ENCODE measurements at places on chromosomes 4 and X. TPM values are rescaled to one million over a fixed set of nuclear protein-coding genes. Genes with fewer than 3 reads are reported as not detected.

Gene CXCL6
- total RNA-seq, result 0.83 TPM

Gene CENPC
- 11.2 TPM for total RNA-seq

Gene SPANXB1
- total RNA-seq, result not detected

Gene GYPB
- total RNA-seq, result 1.1 TPM

Gene IDUA
- 5.8 TPM for total RNA-seq

Gene HDX
- total RNA-seq, result 1.8 TPM

Gene IL3RA
- total RNA-seq, result 4.7 TPM

Gene ENAM
- 9.9 TPM for total RNA-seq

Gene CXCL3
- not detected for total RNA-seq

GRCh38 chrX:150736475-150736874 is 43.3 kb downstream of the MTMR1 start:
- DNase-seq, result no peak

DNA sequence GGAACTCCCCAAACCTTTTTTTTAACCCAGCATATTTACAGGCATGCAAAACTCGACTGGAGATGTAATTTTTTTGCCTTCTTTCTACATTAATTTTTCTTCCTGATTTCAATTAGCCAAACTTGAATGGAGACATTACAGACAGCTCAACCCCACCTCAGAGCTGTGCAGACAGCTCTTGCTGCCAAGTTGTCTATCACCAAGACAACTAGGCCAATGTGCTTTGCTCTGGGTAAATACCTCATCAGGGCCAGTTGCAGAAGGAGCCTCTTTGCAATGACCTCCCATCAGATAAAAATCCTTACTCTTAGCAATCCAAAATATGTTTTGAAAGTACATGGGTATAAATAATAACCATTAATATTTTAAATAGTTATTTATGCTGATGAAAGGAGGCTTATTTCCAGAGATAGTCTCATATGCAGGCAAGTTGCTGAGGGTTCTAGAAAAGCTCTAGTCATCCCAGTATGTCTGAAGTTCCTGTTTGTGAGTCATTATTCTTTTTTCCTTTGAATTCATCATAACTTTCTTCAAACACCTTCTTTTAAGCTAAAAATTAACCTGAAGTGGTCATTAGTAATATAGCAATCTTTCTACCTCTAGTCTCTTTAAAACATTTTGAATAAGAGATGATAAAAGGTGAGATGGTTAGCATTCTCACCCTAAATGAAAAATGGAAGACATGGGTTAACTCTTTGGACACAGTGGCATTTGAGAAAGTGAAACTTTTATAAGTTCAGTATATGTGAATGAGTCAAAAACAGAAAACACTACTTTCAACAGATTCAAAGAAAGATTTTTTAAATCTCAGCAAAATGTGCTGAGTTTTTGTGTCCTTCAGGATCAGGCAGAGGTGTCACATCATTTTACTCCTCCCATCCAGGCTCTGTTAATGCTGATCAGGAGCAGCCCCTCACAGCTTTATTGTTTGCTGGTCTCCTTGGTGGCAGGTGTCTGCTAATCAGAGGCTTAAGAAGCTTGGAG is 475.5 kb upstream of the FGF16 start:
- no peak for DNase-seq

GRCh38 chr4:31175242-31175910 is 455.2 kb downstream of the PCDH7 start:
- no peak for DNase-seq

- DNase-seq, result no peak
Observed at GRCh38 chr4:68451246-68452211, 4.3 kb downstream of the TMPRSS11E start.

- DNase-seq, result no peak
Observed at GRCh38 chrX:9482837-9483236, 18.0 kb downstream of the TBL1X start.

DNA sequence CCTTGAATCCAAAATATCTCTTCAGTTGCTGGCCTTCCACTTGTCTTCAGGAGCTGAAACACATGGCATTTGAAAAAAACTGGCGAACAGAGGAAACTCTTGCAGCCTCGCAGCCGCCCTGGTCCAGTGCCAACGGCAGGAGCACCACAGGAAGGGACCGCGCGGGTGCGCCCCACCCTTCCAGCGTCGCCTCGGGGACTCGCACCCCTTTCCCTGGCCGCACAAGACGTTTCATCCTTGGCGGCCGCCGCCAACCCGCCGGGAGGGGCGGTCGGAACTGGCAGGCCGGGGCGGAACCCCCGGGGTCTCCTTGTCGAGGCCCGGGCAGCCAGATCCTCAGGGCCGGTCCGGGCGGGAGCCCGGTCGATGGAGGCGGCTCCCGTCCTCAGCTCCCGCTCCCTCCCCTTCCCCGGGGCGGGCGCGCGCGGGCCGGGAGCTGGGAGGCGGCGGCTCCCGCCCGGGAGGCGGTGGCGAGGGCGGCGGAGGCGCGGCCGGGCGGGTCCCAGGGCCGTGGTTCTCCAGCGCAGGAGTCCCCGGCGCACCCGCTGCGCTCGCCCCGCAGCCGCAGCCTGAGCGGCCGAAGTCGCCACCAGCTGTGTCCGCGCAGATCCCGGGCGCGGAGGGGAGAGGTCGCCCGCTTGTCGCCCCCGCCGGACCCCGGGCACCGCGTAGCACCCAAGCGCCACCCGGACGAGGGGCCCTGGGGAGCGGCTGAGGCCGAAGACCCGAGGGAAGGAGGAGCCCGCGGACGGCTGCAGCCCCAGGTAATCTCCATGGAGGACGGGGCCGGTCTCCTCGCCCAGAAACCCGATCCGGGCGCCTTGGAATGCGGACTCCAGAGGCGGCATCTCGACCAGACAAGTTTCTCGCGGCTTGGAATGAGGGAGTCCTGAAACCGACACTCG is 886 bp upstream of the NDST3 start:
- peak; percentile 9 for DNase-seq

DNA sequence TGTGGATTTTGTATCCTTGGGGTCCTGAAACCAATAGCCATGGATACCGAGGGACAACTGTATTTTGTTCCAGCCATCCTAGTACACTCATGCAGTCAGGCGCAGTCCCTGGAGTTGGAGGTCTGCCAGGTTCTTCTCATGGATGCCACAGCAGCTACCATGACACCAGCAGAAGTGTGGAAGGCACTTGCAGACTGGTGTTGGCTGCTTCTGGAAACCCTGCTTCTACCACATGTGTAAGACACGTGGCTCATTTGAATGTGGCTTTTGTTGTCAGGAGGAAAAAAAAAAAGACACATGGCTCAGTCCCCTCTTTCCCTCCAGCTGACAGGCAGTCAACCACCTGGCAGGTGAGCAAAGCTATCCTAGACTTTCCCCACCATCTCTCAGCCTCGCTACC is 19.4 kb downstream of the DRD5 start:
- DNase-seq, result no peak

GRCh38 chrX:143635915-143636314 is at the start of gene SLITRK4:
SLITRK4 (minus strand) TSS chrX:143636101; CDS start chrX:143631108, 4,993 bp downstream.
- DNase-seq, result no peak

DNA sequence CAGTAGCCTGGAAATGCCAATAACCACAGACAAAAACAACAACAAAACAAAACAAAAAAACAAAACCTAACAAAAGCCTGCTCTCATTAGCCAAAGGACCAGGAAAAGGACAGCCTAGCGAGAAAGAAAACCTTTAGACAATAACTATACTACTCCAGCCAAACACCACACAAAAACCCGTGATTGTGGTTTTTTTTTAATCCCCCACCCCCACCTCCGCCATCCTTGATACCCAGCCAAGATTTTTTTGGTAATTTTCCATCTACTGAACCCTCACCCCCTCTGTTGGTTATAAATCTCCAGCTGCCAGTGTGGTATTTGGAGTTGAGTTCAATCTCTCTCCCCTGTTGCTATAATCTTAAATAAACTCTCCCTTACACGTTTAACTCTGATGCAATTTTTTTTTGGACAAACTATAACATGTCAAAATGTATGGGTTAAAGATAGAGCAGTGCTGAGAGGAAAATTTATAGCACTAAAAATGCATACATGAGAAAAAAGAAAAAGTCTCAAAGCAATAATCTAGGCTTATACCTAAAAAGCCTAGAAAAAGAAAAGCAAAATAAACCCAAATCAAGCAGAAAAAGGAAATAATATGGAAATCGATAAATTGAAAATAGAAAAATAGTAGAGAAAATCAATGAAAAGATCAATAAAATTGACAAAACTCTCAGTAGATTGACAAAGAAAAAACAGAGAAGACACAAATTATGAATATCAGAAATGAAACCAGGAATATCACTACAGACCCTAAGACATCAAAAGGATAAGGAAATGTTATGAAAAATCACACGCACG is 83.7 kb downstream of the NAT8L start:
- DNase-seq, result no peak

GRCh38 chrX:129781134-129781672 is 1.5 kb downstream of the SASH3 start:
- DNase-seq, result peak; percentile 37

GRCh38 chr4:102447413-102447812 is 53.7 kb upstream of the NFKB1 start:
- no peak for DNase-seq

- DNase-seq, result no peak
Observed at GRCh38 chr4:38069271-38069760, 109.1 kb downstream of the PTTG2 start.

GRCh38 chr4:99300934-99301333 is 10.1 kb upstream of the ADH1A start:
- peak; percentile 90 for DNase-seq

- DNase-seq, result no peak
Observed at GRCh38 chr4:33924811-33925210, 2319.5 kb downstream of the ARAP2 start.

- DNase-seq, result no peak
Observed at GRCh38 chr4:35939751-35940150, 304.6 kb downstream of the ARAP2 start.

DNA sequence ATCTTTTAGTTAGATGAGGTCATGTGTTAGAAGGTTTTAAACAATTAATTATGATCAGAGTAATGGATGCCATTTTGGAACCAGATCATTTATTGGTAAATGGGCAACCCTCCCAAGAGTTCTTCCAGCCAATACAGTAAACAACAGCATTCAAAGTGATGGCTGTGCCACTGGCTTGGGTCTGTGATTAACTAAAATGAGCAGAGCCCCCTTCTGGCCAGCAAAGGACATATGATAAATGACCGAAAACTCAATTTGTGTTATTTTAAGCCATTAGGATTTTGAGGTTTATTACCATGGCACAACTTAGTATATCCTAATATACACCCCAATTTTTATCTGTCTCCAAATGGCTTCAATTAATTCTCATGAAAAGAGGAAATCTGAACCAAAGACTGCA is 90.8 kb upstream of the NPFFR2 start:
- no peak for DNase-seq

DNA sequence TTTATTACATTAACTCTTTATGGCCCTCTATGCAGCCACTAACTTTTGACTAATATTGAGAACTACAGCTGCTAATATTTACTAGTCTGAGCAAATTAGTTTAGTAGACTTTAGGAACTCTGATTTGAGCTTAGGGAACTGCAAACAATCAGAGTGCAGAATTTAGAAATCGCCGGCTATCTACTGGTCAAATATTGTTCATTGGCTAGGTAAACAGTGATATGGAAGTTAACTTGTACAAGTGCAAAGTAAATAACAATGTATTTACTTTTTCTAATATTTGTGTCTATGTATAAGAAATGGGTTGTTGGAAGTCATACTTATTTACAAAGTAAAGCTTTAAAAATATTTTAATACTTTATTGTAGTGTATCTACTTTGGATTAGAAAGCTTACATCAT is 279.6 kb downstream of the CFAP299 start:
- no peak for DNase-seq

DNA sequence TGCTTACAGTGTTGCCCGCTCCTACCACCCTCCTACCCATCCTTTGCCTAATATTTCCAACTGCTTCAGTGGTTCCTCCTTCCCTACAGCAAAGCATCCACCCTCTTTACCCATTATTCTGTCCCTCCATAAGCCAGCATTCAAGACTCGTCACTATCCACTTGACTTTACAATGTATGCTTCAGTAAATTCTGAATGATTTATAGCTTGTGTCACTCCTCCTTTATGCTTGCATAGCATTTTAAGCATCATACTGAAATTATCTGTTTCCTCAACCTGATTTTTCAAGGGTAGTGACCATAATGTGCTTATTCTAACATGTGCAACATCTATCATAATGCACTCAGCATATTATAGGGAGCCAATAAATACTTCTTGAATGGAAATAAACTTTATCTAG is 365.5 kb downstream of the RAB28 start:
- no peak for DNase-seq

GRCh38 chr4:137310593-137311490 is 221.5 kb downstream of the PCDH18 start:
- no peak for DNase-seq

DNA sequence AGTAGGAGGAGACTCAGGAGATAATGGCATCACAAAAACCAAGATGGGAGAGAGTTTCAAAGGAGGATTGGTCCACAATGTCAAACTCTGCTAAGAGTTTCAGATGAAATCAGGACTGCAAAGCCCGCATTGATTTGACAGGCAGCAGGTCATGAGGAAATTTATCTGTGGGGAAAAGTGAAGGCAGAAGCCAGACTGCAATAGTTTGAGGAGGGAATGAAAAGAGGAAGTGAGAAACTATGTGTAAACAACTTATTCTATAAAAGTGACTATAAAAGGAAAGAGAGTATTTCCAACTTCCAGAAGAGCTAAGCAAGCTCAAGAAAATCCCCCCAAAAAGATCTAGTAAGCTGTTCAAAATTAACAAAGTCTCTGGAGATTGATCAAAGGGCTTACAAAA is 66.3 kb upstream of the DGKK start:
- DNase-seq, result no peak

DNA sequence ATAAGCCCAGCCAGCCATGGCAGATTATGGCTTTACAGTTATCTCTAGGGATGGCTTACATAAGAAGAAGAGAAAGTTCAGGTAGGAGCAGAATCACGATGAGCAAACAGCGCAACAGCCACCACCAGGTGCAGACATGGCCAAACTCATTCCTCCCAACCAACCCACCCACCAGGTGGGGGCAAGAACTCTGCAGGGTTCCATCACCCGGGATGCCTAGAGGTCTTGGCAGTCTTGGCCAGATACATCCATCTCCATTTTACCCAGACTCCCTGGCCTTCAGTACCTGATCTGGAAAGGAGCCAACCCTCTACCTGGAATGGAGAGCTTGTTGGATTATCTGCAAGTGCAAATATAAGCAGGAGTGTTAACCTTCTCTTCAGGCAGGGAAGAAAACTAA is 7.5 kb downstream of the TSC22D3 start:
- DNase-seq, result no peak

DNA sequence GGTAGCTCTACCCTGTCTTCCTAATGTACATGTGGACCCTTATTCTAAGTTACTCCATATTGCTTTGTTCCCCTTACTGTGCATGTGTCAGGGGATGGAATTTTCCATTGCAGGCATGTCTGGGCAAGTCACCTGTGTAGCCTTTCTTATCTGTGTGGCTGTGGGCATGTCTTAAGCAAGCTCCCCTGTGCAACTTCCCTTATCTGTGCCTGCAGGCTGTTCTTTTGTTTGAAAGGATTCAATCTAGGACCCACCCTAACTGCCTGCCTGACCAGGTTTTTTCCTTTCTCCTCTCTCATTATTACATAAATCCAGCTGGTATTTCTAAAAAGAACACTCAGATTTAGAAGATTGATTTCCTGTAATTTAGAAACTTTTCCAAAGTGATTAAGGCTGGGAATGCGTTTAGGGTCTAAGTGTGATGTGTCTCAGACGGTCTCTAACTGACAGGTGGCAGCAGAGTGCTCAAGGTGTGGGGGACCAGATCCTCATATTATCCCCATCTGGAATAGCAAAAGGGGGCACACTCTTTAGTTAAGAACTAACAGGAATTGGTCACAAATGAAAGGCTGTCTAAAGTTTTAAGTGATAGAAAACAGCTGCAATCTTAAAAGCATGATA is 198.9 kb upstream of the PPP1R2C start:
- no peak for DNase-seq
